Activated naive CD8-positive, alpha-beta T cell treated with anti-CD3 and anti-CD28 coated beads, Interleukin-2, amount 50 U/mL, for 16 hours (primary cell): ENCODE measurements at places on chromosomes 2 and 18.

- DNase-seq, result no peak
These were observed 173.7 kb downstream of the NR4A2 start for GRCh38 chr2:156158808-156159207.

- DNase-seq, result no peak
These were observed 221.3 kb downstream of the BCL2 start for GRCh38 chr18:63098018-63098981.

DNA sequence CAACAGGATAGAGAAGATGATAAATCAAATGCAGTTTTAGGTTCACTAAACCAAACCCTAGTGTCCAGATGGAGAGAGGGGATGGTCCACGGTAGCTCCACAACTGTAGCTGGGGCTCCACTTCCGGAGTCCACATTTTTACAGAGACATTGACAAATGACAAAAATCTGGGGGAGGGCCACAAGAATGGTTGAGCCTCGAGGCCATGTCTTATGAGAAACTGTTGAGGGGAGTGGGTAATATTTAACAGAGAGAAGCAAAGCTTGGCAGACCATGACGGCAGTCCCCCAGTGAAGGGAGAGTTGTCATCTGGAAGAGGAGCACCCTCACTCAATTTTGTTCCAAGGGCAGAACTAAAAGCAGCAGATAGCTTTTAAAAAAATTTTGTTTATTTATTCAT is 17.6 kb upstream of the EPHA4 start:
- DNase-seq, result no peak

DNA sequence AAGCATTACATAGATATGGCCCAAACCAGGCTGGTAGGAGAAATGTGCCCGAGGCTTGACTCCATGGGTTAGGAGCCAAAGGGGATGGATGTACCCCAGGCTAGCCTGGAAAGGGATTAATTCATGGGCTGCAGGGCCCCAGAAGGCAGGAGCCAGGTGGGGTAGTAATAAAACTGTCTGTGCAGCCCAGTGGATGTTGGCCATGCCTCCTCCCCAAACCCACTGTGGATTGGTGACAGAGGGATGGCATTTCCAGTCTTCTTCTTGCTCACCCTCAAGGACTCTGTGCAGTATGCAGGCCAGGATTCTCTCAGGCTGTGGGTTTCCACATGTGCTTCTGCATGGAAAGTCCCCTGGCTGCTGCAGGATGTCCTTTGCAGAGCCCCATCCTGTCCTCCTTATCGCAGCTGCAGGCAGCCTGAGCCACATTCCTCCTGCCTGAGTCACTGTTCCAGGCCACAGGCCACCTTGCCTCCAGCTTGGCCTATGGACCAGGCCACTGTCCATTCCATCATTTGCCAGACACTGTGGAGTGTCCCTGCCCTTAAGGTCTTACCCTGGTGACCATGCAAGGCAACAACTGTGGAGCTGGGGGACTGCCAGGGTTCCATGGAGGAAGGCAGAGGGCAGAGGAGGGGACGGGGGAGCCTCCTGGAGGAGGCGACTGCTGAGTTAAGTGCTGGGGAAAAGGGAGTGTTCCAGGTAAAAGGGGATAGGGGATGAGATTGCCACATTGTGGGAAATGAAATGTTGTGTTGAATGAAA is 38.9 kb downstream of the INO80C start:
- DNase-seq, result no peak

DNA sequence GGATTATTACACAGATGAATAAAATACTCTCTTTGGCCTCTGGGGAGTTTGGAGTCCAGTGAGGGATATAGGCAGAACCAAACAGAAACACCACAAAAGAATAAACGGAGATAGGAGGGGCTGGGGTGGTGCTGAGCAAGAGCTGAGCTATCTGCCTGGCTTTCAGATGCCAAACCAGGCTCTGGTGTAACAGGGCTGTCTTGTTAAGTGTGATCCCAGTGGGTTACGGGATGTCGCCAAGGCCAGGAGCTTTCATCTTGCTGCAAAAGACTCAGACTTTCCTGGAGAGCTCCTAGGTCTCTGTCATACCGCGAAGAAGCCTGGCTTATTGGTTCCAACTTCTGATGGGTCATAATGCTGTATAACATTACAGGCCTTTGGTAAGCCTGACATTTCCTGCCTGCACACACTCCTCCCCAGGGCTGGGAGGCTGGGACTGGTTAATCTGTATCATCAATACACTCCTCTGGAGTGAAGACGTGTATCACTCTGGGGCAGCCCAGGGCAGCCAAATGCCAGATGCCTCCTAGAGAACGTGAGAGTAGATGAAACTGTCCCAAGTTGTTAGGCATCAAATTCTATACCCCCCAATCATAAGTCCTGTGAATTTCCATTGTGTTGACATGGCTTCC is 60.5 kb downstream of the STPG4 start:
- DNase-seq, result no peak

DNA sequence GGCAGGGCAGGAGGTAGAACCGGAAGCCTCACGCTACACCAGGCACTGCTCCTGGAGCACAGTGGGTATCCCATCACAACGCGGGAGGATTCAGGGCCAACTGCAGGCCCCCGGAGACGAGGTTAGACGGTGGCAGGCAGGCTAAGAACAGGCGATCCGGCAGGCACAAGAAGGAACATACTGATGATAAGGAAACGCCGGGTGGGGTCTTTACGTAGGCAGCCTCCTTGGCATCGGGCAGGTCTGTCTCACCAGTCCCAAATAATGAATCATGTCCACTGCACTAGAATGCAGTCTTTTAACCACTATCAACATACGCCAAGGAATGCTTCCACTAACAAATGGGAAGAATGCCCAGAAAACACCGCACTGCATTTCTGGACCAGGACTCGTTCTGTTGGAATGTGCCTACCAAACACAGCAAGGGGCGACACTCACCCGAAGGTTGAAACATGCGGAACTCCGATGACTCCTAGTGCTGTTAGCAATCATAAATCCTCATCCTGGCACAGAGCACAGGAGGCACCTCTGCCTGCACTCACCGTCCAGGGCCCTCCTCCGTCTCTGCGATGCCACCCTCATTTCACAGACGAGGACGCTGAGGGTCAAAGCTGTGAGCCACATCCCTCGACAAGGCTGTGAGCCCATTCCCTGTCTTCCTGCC is 35.2 kb downstream of the ZNF516 start:
- no peak for DNase-seq

DNA sequence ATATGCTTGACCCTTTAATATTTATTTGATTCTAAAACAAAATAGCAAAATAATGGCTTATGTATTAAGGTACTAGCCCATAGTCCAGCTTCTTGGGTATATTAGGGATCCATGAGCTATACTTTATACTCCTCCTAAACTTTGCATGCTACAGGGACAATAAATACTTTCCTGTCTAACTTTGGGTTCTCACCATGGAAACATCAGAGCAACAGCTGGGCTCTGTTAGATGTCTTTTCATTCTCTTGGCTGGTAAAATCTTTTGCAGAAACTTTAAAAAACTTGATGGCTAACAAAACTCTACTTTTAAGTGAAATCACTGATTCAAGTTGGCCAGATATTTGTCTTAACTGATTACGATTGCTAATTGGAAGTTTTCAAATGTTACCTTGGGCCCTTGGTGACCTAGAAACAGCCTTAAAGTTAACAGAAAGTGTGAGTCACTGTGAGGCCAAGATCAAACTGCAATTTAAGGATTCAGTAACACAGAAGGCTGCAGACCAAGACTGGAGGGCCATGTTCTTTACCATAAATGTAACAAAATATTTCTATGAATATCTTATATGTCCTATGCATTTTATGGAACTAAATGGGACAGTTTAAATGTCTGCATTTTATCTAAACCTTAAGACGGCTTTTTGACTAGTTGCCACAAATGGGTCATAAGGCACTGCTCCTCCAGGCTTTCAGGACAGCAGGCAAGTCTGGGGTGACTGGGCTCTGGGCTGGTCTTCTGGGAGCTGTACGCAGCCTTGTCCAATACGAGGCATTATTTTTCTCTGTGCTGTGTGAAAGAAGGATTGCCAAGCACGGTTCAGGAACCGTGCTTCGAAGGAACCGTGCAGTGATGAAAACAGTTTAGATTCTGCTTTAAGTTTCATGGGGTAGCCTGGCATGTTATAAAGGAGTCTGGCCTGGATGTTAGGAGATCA is 188.5 kb downstream of the TPGS2 start:
- DNase-seq, result no peak

GRCh38 chr18:429030-429429 is 71.5 kb downstream of the COLEC12 start:
- no peak for DNase-seq

GRCh38 chr2:231482806-231483391 is 18.6 kb upstream of the NCL start:
- peak; percentile 38 for DNase-seq

DNA sequence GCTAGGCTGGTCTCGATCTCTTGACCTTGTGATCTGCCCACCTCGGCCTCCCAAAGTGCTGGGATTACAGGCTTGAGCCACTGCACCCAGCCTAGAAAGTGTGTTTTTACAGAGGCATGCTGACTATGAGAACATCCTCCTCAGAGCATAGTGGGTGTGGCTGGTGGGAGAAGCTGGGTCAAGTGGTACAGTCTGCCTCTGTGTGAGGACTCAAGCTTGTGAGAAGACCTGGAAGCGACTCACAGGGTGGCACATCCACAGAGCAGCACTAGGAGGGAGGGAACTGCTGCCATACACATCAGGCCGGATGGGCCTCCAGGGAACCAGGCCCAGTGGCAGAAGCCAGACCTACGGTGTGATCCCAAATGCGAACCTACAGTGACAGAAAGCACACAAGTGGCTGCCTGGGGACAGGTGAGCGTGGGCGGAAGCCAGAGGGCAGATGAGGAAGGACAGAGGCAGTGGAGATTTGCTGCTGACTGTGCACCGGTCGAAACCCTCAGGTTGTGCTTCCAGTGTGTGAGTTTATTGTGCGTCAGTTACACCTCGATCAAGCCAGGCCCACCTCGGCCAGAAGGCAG is 8.9 kb downstream of the ARHGEF4 start:
- no peak for DNase-seq

- DNase-seq, result no peak
These were observed 22.3 kb upstream of the B3GNT7 start for GRCh38 chr2:231373184-231373583.

DNA sequence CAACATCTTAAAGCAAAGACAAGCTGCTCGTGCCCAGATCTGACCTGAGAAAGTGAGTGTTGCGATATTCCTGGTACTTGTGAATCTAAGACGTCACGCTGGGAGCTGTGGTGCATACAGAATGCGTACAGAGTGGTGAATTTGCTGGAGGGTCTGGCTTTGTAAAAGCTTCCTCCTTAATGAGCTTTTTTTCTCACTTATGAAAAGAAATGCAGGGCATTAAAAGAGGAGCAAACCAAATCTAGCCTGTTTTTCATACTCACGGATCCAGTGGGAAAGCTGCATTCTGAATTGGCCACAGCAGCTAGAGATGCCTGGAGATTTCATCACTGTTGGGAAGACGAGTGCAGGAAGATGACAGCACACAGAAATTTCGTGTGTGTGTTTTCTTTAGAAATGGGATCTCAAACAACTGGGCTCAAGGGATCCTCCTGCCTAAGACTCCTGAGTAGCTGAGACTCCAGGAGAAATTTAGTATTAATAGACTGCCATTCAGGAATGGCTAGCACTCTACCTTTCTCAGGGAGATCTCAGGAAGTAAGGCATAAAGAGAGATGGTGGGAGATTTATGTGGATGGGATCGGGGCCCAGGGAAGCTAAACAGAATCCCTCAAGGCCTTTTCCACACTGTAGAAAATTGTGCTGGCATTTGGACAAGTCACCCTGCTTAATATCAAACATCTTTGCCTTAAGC is 181.3 kb downstream of the ALPK2 start:
- no peak for DNase-seq

DNA sequence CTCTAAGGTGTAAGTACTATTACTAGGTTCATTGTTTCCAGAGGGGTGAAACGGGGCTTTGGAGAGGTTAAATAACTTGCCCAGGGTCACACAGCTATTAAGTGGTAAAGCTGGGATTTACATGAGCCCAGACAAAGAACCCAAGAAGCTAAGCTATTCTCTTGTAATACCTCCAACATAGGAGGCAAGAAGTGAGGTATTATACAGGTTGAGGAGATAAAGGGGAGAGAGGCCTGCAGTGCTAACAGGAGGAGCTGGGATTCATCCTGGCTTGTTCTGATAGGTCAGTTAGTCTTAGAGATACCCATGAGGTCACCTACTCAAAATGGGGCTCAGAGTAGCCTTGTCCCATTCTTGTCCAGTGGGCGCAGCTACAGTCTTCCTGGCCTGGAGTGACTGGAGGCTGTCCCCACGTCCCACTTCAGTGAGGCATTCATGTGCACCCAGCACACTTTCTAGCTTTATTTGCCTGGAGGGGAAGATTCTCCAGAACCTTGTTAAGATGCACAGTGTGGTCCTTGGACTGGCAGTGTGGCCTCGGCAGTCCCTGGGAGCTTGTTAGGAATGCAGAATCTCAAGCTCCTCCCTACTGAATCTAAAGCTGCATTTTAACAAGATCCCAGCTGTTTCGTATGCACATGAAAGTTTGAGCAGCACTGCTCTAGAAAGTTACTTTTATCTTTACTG is 63.5 kb downstream of the MEIS1 start:
- DNase-seq, result no peak

DNA sequence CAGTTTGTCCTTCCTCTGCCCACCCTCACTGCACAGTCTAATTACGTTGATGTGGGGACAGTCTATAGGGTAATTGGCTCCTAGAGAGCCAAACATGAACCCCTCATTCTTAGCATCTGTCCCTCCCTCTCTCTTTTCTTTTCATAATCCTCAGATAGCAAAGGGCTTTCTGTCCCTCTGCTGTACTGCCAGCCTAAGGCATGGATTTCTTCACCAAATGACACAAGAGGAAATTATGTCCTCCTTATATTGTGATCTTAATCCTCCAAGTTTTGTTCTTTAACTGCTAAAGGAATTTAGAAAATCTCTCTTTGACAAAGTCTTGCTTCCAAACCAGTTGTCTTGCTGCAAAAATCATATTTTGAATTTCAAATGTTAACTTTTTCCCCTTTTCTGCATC is 18.5 kb downstream of the ANTXR1 start:
- no peak for DNase-seq
